Immature natural killer cell (primary cell): ENCODE measurements at places on chromosomes 7 and 10. TPM values are rescaled to one million over a fixed set of nuclear protein-coding genes. Genes with fewer than 3 reads are reported as not detected.

DNA sequence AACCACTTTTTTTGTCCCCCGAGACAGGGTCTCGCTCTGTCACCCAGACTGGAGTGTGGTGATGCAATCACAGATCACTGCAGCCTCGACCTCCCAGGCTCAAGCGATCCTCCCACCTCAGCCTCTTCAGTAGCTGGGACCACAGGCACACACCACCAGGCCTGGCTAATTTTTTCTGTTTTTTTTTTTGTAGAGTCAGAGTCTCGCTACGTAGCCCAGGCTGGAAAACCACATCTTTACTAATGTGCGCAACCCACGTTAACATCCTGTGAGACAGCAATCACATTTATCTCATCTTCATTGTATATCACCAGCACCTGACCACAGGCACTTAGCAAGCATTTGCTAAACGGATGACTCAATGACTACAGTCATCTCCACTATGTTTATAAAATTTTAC is 77.8 kb upstream of the ATP6V0A4 start:
- H3K27ac ChIP-seq = peak overlapping the region; percentile 70
- peak; percentile 81 for DNase-seq
- H3K4me1 ChIP-seq = peaks cover 12% of the 10 kb centered on the region
- H3K27me3 ChIP-seq = peaks cover 8% of the 10 kb centered on the region
- H3K36me3 ChIP-seq = peaks cover 4% of the 10 kb centered on the region

- no peak for DNase-seq
- H3K36me3 ChIP-seq = no peaks in the 10 kb centered on the region
- H3K27me3 ChIP-seq = peaks cover 2% of the 10 kb centered on the region
- no peak overlapping the region for H3K4me3 ChIP-seq
Observed at GRCh38 chr7:3427957-3428356, 126.9 kb downstream of the SDK1 start.

GRCh38 chr7:99944497-99945070 is 15.2 kb upstream of the GJC3 start:
- peaks cover 8% of the 10 kb centered on the region for H3K4me1 ChIP-seq
- no peak overlapping the region for H3K4me3 ChIP-seq
- peaks cover 18% of the 10 kb centered on the region for H3K27me3 ChIP-seq

DNA sequence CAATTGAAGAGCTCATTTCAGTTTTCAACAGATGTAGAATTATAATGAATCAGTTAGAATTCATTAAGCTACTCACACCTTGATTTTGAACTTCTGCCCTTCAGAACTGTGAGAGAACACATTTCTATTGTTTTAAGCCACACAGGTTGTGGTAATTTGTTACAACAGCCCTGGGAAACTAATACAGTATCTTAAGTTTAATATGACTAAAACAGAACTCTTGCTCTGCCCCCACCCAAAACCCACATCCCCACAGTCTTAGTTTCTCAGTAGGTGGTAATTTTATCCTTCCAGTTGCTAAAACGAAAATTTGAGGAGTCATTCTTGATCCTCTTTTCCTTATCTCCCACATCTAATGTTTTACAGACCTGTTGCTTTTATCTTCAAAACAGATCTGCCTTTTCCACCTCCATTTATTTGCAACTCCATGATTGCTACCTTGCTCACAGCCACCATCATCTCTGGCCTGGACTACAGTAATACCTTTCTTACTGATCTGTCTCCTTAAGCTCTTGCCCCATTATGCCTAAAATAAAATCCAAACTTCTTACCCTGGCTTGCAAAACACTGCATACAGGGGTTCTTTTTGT is 72.8 kb upstream of the NXPH1 start:
- H3K4me3 ChIP-seq = no peak overlapping the region
- no peaks in the 10 kb centered on the region for H3K36me3 ChIP-seq
- H3K4me1 ChIP-seq = no peaks in the 10 kb centered on the region
- DNase-seq = no peak
- no peak overlapping the region for H3K27ac ChIP-seq
- peaks cover 5% of the 10 kb centered on the region for H3K27me3 ChIP-seq

GRCh38 chr10:484441-484924 is 205.0 kb downstream of the DIP2C start:
- H3K27ac ChIP-seq = peak overlapping the region; percentile 94
- H3K36me3 ChIP-seq = no peaks in the 10 kb centered on the region
- no peaks in the 10 kb centered on the region for H3K27me3 ChIP-seq
- peak; percentile 53 for DNase-seq
- peak overlapping the region; percentile 89 for H3K4me3 ChIP-seq
- H3K4me1 ChIP-seq = peaks cover 20% of the 10 kb centered on the region

GRCh38 chr7:69757981-69758430 is 159.7 kb downstream of the AUTS2 start:
- DNase-seq = no peak
- H3K27me3 ChIP-seq = no peaks in the 10 kb centered on the region
- H3K36me3 ChIP-seq = no peaks in the 10 kb centered on the region
- H3K27ac ChIP-seq = no peak overlapping the region
- H3K4me1 ChIP-seq = peaks cover 11% of the 10 kb centered on the region

GRCh38 chr7:149846436-149847046 is 8.4 kb downstream of the ZNF862 start:
- H3K4me3 ChIP-seq = no peak overlapping the region
- H3K4me1 ChIP-seq = no peaks in the 10 kb centered on the region
- H3K27me3 ChIP-seq = no peaks in the 10 kb centered on the region
- H3K36me3 ChIP-seq = peaks cover 7% of the 10 kb centered on the region
- no peak overlapping the region for H3K27ac ChIP-seq

GRCh38 chr10:131212763-131213325 is 98.7 kb downstream of the TCERG1L start:
- H3K27ac ChIP-seq = no peak overlapping the region
- peaks cover 1% of the 10 kb centered on the region for H3K27me3 ChIP-seq
- no peaks in the 10 kb centered on the region for H3K4me1 ChIP-seq

GRCh38 chr10:64261092-64261491 is 739.9 kb downstream of the REEP3 start:
- no peak overlapping the region for H3K4me3 ChIP-seq
- no peaks in the 10 kb centered on the region for H3K36me3 ChIP-seq
- no peak for DNase-seq

GRCh38 chr10:88886557-88886956 is 6.5 kb downstream of the STAMBPL1 start:
- no peak overlapping the region for H3K27ac ChIP-seq
- no peaks in the 10 kb centered on the region for H3K36me3 ChIP-seq
- no peaks in the 10 kb centered on the region for H3K27me3 ChIP-seq

GRCh38 chr10:1183033-1183396 is 126.8 kb downstream of the WDR37 start:
- H3K4me3 ChIP-seq = no peak overlapping the region
- no peak for DNase-seq
- peaks cover 8% of the 10 kb centered on the region for H3K27me3 ChIP-seq
- H3K4me1 ChIP-seq = no peaks in the 10 kb centered on the region
- no peak overlapping the region for H3K27ac ChIP-seq
- no peaks in the 10 kb centered on the region for H3K36me3 ChIP-seq

DNA sequence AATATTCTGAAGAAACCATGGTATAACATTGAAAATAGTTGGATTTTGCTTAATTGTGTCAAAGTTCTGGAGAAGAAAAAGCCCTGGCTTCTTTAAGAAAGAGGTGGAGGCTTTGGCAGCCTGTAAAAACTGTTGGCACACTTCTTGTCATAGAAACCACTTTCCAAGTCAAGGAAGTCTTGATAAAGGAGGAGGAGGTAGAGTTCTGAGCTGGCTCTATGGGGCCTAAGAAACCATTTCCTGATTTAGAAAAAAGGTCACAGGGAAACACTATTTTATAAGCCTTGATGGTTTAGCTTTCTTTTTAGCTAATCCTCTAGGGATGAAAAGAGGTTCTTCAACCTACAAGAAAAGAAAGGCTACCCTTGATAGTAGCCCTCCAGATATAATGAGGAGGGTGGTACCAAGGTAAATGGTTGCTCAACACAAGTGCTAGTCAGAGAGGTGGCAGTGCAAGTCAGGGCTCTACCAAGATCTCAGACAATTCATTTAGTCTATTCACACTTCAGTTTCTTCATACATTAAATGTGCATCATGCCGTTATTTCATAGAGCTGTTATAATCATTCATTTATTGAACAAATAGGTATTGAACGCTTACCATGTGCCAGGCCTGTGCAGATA is 346.9 kb downstream of the RNLS start:
- no peaks in the 10 kb centered on the region for H3K36me3 ChIP-seq
- no peaks in the 10 kb centered on the region for H3K4me1 ChIP-seq
- no peak overlapping the region for H3K27ac ChIP-seq
- peaks cover 3% of the 10 kb centered on the region for H3K27me3 ChIP-seq
- no peak for DNase-seq

DNA sequence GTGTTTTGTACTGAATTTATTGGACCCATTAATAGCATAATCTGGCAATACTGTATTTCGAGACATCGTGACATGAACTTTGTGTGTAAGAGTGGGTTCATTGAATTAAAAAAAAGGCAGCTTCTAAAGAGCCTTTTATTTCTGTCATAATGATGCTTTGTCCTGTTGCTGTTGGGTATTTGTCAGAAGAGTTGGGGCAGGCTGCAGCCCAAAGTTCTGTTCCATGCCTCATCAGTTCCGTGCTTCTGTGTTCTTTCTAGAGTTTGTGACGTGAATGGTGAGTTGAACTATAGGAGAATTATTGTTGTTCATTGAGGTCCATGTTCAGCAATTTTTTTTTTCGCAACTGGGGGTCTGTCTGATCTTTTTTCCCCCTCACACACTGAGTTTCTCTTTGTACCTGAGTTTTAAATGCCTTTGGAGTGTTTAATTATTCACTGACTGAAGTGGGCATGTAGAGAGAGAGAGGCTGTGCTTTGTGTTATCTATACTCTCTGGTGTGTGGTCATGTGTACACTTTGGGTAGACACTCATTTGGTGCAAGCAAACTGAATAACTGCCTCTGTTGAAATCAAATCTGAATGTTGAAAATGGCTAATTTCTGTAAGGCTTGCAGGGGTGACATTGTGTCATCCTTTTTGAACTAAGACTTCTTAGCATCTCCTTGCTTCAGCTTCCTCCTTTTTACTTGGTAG is 69.8 kb downstream of the ADD3 start:
- peak overlapping the region; percentile 95 for H3K27ac ChIP-seq

DNA sequence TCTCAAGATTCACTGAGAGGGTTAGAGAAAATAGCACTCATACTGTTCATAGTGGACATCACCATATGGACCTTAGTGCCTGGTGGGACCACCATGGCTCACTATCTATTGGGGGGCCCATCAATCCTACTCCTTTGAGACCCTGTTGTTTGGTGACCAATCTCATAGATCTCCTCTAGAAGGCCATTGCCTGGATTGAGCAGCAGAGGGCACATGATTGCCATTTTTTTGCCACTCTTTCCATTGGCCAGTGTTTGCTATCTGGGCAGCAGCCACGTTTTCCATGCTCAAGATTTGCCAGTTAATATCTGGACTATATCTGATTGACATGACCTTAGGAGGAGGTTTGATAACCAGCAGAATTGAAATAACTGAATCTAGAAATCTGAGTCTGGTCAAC is 244.5 kb downstream of the ITGB1 start:
- DNase-seq = no peak
- no peak overlapping the region for H3K4me3 ChIP-seq
- H3K27ac ChIP-seq = no peak overlapping the region
- peaks cover 2% of the 10 kb centered on the region for H3K27me3 ChIP-seq
- no peaks in the 10 kb centered on the region for H3K4me1 ChIP-seq

GRCh38 chr7:157483971-157484410 is 147.2 kb downstream of the DNAJB6 start:
- no peaks in the 10 kb centered on the region for H3K36me3 ChIP-seq
- peaks cover 9% of the 10 kb centered on the region for H3K27me3 ChIP-seq
- no peak for DNase-seq
- H3K4me3 ChIP-seq = no peak overlapping the region
- no peak overlapping the region for H3K27ac ChIP-seq
- no peaks in the 10 kb centered on the region for H3K4me1 ChIP-seq

DNA sequence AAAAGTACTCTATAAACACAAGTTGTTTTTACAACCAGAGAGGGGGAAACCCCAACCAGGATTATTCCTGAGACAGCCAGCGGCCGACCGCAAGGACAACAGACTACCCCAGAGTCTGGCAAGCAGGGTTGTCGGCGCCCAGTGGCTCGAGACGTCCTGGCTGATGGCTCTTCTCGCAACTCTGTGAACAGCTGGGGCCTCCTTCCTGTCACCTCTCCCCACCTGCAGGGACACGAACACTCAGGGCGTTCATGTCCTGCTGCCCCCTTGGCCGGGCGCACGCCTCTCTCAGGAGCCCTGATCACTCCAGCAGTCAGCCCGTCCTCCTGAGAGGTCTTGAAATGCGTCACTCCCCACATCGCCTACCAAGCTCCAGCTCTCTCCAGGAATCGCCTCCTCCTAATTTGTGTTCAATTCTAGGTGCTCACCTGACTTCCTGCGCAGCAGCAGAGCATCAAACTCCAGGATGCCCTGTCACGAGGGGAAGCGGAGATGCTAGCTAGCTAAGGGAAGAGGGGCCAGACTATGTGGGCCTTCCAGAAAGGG is 66.4 kb upstream of the TNRC18 start:
- H3K36me3 ChIP-seq = no peaks in the 10 kb centered on the region
- peaks cover 11% of the 10 kb centered on the region for H3K4me1 ChIP-seq
- H3K27ac ChIP-seq = no peak overlapping the region
- no peak overlapping the region for H3K4me3 ChIP-seq
- DNase-seq = no peak

GRCh38 chr7:20411372-20411771 is 80.7 kb downstream of the ITGB8 start:
- no peaks in the 10 kb centered on the region for H3K27me3 ChIP-seq
- H3K4me3 ChIP-seq = no peak overlapping the region
- DNase-seq = no peak
- H3K4me1 ChIP-seq = no peaks in the 10 kb centered on the region
- no peak overlapping the region for H3K27ac ChIP-seq
- H3K36me3 ChIP-seq = no peaks in the 10 kb centered on the region

GRCh38 chr7:69630292-69630691 is 32.0 kb downstream of the AUTS2 start:
- H3K27ac ChIP-seq = no peak overlapping the region
- peaks cover 2% of the 10 kb centered on the region for H3K27me3 ChIP-seq

GRCh38 chr10:31829776-31830175 is 98.9 kb downstream of the ARHGAP12 start:
- H3K4me3 ChIP-seq = no peak overlapping the region
- H3K27ac ChIP-seq = no peak overlapping the region
- H3K36me3 ChIP-seq = peaks cover 11% of the 10 kb centered on the region

DNA sequence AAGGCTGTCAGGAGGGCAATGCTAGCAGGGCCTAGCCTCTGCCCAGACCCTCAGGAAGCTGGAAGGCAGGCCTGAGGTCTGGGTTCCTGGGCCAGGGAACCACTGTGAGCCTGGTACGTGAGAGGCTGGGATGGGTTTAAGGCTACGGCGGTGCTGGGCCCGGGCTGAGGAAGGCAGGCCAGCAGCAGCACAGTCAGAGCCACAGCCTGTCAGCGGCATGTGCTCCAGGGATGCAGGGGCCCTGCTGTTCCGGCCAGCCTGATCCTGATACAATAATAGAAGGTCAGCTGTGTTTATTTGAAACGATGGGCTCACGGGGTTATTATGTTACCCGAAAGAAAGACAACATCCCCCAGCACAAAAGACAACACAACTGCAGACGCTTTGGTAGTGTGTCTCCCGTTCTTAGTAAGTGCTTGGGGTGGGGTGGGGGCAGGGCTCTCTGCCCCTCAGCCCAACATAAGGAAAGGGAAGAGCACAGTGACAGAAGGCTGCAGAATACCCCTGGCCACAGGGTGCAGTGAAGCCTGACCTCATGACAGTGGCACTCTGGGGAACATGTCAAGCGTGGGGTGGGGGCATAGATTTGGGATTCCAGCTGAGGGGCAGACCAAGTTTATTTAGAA is 95.0 kb downstream of the COL13A1 start:
- no peak overlapping the region for H3K4me3 ChIP-seq
- no peak overlapping the region for H3K27ac ChIP-seq
- H3K4me1 ChIP-seq = no peaks in the 10 kb centered on the region
- peaks cover 4% of the 10 kb centered on the region for H3K36me3 ChIP-seq
- DNase-seq = no peak

Gene ANKIB1
- polyA plus RNA-seq = 13.4 TPM

Gene DNAJB9
- polyA plus RNA-seq = 40.7 TPM

Gene CYP2C9
- polyA plus RNA-seq = not detected

Gene GAD2
- not detected for polyA plus RNA-seq

Gene CALCR
- not detected for polyA plus RNA-seq

Gene TEX36
- polyA plus RNA-seq = not detected

Gene HECTD2
- 0.41 TPM for polyA plus RNA-seq

Gene ST8SIA6
- polyA plus RNA-seq = 16.4 TPM
